HuH-7.5 (cell line): ENCODE measurements at places on chromosomes 7 and 10.
A peak's percentile ranks its signal among the peaks of the same experiment; 100 is the strongest.

GRCh38 chr10:84225427-84226173 lies at the start of gene LRIT2:
Gene LRIT2, minus strand, starts transcription at chr10:84225544. Its CDS starts 24 bp downstream, at chr10:84225520.
- no peak for DNase-seq

DNA sequence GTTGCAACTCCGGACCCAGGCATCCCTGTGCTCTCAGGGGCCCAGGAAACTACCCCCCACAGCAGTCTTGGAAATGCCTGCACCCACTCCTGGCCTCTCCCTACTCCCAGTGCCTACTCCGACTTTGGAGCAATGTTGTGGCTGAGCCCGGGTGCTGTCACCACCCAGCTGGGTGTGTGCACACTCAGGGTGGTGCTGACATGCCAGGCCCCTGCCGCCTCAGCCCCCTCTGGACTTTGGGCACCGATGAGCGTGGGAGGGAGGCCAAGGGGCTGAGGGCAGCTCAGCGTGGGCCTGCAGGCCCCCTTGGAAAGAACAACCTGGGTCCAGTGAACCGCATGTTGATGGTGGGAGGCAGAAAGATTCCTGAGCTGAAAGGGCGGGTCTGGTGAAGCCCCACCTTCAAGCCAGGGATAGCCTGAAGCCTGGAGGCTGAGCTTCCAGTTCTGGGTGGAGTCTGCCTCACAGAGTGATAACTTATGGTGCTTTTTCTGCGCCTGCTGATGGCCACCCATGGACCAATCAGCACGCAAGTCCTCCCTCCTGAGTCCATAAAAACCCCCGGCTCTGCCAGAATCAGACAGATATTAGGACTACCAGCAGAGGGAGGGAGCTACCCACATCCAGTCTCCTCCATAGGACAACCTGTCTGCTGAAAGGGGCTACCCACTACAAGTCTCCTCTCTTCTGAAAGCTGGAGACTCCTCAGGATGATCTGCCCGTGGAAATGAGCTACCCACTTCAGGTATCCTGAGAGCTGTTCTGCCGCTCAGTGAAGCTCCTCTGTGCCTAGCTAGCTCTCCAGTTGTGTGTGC lies 380.4 kb upstream of the SORCS1 start:
- peak; percentile 8 for DNase-seq

GRCh38 chr10:23433701-23434100 lies 5.2 kb upstream of the OTUD1 start:
- DNase-seq, result no peak

DNA sequence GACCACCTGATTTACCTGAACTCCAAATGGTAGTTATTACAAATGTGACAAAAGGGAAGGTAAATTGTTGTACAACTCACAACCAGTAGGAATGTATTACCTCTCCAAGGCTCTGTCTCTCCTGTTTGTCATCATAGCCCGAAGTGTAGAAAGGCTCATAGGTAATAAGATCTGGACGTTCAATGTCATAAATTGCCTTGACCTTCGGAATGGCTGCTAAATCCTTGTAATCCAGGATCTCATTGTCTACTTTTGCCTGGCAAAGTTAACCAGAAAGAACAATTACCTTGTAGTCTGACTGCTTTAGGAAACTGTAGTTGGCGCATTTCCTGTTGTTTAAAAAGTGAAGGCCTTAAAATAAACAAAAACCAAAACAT lies 68.6 kb upstream of the AFAP1L2 start:
- DNase-seq, result no peak

DNA sequence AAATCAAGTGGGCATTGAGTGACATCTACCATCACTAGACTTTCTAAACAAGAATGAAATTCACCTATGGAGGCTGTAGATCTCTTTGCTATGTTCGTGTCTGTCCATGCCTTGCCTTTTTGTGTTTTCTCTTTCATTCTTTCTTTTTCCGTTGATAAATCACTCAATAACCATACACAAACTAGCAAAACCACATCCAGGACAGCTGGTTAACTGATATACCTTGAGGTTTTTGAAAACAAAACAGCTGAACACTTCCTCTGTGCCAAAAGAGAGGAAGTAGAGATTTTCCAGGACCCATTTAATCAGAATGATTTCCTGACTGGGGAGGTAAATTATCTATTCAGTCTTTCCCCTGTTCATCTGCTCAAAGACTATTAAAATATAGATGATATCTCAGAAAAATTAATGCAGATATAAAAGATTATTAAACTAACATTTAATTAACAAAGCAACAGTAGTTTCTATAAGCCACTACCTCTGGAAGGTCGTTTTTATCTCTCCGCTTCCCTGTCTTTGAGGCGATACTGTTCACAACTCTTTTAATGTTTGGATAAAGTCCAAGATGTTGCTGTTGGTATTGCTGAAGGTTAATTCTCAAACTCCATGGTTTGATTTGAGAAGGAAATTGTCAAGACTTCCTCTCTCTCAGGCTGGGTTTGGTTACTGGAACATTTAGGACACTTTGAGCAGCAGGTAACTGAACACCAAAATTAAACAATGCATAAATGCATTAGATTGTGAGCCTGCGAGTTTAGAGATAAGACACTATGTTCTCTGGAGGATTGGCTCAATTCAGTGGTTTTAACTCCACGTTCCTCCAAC lies 24.4 kb upstream of the C10orf67 start:
- DNase-seq, result no peak

GRCh38 chr7:108589874-108590273 lies 20.2 kb downstream of the DNAJB9 start:
- no peak for DNase-seq

GRCh38 chr10:33241351-33241750 lies 93.1 kb downstream of the NRP1 start:
- no peak for DNase-seq

DNA sequence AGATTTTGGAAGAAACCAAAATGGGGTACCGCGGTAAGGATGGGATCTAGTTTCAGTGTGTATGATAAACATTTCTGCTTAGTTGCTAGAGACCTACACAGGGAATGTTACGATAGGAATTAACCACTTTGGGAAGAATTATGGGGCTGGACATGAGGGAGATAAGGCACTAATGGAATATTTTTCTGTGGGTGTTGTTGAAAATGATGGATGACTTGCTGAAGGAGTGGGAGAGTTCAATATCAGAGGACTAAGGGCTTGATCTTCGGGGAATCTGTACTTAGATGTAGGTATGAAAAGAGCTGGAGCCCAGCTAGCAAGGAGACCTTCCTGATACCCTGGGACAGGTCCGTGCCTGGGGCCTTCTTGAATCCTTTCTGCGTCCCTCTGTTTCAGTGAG lies 303.7 kb downstream of the EXOC4 start:
- no peak for DNase-seq

DNA sequence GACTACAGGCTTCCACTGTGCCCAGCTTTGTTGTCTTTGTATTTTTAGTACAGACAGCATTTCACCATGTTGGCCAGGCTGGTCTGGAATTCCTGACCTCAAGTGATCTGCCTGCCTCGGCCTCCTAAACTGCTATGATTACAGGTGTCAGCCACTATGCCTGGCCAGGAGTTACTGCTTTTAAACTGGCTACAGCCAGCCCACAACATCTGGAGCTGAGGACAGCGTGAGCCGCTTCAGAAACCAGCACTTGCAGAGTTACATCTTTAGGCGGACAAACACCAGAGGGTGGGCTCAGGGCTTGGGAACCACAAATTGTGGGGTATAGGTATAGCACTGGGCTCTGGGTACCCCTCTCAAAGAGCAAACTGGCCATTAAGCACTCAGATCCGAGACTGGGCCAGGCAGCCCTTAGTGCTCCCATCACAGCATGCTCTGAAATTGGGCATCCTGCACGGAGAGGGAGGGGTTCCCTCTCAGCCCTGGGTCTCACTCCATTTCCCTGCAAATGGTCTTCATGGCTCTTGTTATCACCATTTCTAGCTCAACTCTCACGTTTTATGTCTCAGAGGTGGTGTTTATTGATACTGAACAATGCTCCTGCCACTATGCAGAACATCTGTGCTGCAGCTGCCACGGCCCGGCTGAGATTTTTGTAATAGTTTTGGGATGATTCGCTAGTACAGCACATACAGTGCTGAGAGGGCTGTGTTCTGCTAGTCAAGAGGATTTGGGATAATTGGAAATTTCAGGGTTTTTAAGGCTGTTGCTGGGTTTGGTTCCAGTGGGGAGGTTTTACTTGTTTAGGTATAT lies 146.4 kb upstream of the LYZL2 start:
- no peak for DNase-seq

DNA sequence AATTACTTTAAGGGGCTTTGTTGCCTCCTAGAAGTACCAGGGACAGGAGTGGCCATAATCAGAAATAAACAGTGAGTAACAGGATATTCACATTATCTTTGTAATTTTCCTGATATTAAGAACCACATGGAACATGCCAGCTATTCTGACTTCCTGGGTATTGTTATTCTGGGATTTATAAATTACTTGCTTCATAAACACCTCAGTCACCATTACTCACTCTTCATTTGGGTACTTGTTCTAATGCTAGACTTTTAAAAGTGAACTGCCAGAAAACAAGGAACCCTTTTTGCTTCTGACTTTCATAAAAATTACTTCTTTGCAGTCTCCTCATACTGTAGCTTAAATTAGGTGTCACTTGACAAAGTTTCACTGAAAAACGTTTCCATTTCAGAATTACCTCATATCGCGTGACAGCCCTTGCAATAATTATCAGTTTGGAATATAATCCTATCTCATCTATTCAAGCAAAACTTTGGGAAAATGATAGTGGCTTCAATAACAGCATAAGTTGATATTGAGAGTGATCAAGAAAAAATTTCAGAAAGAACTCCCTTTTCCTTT lies 29.8 kb downstream of the CABCOCO1 start:
- DNase-seq, result no peak

- DNase-seq, result peak; percentile 21
These were observed 553 bp upstream of the ADD3 start for GRCh38 chr10:110007161-110007700.
